Activated naive CD4-positive, alpha-beta T cell (primary cell): ENCODE measurements at places on chromosomes 2 and 18.

- no peak for DNase-seq
These were observed 1.2 kb downstream of the KIF5C start for GRCh38 chr2:148876202-148876594.

GRCh38 chr18:37672932-37673595 is 107.5 kb upstream of the CELF4 start:
- no peak for DNase-seq

GRCh38 chr18:35080058-35080457 is 38.8 kb downstream of the MAPRE2 start:
- no peak for DNase-seq

- DNase-seq = peak; percentile 19
These were observed at the start of gene WIPF1 for GRCh38 chr2:174597345-174598047. WIPF1 (minus strand) TSS chr2:174597804; CDS start chr2:174585573, 12,231 bp downstream.

DNA sequence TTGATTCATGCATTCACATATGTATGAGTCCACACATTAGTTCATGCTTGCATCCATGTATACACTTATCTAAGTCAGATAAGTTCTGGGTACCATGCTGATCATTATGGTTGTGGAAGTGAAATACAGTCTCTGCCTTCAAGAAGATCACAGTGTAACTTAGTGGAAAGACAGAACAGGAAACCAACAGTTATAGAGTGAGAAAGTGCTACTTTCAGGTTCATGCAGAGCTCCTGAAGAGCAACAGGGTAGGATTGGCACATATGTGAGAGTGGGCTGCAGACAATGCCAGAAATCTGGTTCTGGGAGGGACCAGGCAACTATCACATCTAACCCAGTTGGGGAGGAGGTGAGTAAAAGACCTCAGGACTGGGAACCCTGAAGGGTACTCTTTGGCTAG is 35.4 kb upstream of the PGAP1 start:
- no peak for DNase-seq

DNA sequence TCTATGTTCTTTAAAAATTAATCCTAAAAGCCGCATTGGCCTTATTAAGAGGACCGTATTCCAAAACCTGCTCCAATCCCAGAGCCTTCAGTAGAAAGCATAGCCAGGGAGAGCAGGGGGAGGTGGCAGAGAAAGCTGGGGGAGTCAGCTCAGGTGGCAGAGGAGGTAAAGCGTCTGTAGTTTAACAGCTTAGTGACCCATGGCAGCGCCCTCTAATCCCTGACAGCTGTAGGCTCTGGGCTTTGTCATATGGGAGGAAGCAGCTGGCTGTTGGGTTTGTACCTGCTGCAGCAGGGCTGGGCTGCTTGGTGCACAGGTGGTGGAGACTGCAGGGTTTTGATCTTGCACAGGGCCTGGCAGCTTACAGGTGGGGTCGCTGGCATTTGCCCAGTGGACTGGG is 50.6 kb downstream of the THNSL2 start:
- no peak for DNase-seq
